Fibroblast of skin of left quadriceps (primary cell): ENCODE measurements at places on chromosomes 16 and 17.

GRCh38 chr17:34820248-34820801 is 140.9 kb downstream of the CCT6B start:
- DNase-seq = no peak

DNA sequence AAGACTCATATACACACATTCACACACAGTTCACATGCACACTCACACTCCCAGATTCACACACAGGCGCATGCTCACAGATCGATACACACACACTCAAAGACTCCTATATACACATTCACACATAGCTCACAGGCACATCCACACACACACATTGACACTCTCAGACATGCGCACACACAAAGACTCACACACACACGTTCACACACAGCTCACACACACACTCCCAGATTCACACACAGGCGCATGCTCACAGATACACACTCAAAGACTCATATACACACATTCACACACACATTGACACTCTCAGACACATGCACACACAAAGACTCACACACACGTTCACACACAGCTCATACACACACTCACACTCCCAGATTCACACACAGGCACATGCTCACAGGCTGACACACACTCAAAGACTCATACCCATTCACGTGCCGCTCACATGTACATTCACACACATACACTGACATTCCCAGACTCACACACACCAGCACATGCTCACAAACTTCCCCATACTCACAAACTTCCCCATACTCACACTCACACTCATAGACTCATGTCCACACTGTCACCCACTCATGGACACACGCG is 25.6 kb upstream of the KRT17 start:
- no peak for DNase-seq

GRCh38 chr16:19677402-19677801 is 40.6 kb downstream of the KNOP1 start:
- DNase-seq = no peak

GRCh38 chr17:27471321-27472269 is 15.3 kb downstream of the KSR1 start:
- DNase-seq = no peak

DNA sequence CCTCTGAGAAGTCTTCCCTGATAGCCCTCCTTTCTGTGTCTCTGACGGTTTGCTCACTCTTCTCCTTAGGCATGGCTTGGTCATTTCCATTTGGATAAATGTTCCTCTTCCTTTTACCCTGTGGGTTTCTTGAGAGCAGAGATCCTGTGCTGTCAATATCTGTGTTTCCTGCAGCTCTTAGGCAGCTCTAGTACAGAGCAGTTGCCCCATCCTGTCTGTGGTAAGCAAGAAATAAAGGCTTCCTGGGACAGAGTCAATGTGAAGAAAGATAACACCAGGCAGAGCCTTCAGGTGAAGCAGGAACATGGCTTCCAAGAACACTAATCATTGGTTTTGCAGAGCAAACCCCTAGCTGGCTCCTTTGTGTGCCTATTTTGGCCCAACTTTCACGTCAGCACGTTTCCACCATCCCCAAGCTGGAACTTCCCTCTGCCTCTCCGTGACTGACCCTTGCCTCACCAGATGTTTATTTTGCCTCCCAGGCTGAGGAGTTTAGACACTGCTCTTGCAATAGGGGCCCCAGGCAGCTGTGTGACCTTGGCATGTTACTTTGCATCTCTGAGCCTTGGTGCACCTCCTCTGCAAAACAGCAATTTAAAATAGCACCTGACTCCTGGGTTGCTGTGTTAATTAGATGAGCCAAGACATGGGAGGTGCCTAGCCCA is 49.6 kb upstream of the SIAH1 start:
- DNase-seq = no peak

- no peak for DNase-seq
Measured at GRCh38 chr17:32298298-32298697, 32.7 kb downstream of the RHBDL3 start.

- DNase-seq = no peak
Measured at GRCh38 chr17:30332057-30332542, 1.8 kb downstream of the TMIGD1 start.

GRCh38 chr16:23323224-23324030 is 21.3 kb downstream of the SCNN1B start:
- DNase-seq = no peak

GRCh38 chr16:51131619-51132018 is 19.5 kb downstream of the SALL1 start:
- no peak for DNase-seq

DNA sequence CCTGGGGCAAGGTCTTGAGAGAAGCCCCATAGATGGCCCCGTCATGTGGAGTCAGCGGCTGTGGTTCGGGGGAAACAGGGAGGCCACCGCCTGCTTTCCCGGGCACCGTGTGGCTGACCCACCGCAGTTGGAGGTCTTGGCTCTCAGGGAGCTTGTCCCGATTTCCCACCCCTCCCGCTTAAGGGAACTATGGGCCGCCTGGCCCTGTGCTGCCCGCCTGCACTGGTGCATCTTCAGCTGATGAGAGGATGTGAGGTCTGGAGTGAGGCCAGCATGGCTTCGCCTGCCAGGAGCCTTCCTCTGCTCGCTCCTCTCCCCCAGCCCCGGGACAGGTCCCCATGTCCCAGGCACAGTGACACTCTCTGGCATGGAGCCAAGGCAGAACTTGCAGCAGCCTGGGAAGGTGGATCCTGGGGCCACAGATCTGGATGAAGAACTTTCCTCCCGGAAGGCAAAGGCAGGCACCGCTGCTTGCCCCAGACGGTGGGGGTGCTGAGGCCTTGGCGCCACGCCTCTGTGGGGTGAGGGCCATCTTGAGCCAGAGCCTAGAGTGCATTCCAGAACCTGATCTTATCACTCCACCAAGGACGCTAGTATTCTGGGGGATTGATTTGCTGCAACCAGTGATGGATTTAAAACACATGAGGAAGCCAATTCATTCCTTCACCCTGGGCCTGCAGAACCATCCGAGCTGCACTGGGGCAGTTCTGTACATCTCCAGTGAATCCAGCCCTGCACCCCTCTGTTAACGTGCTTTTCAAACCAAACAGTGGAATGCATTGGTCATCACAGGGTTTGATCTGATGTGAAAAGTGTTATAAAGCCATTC is 178.6 kb upstream of the TNRC6C start:
- DNase-seq = no peak

GRCh38 chr16:67539691-67540635 is 11.3 kb downstream of the RIPOR1 start:
- no peak for DNase-seq

GRCh38 chr16:83808573-83809014 is 816 bp downstream of the HSBP1 start:
- DNase-seq = no peak

DNA sequence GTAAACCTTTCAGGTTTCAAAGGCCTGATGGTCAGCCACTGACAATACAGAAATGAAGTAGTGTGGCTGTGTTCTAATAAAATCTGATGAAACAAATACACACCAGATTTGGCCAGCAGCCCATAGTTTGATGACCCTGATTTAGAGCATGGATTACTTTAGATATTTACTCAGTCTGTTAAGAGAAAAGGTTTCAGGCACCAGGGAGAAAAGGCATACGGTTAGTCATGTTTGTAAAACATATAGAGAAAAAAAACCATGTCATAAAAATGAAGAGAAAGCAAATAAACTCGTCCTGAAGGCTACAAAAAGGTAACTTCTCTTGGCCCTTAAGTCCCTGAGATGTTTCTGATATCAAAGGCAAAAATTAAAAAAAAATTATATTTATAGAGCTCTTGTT is 112.1 kb downstream of the ADAMTS18 start:
- no peak for DNase-seq

DNA sequence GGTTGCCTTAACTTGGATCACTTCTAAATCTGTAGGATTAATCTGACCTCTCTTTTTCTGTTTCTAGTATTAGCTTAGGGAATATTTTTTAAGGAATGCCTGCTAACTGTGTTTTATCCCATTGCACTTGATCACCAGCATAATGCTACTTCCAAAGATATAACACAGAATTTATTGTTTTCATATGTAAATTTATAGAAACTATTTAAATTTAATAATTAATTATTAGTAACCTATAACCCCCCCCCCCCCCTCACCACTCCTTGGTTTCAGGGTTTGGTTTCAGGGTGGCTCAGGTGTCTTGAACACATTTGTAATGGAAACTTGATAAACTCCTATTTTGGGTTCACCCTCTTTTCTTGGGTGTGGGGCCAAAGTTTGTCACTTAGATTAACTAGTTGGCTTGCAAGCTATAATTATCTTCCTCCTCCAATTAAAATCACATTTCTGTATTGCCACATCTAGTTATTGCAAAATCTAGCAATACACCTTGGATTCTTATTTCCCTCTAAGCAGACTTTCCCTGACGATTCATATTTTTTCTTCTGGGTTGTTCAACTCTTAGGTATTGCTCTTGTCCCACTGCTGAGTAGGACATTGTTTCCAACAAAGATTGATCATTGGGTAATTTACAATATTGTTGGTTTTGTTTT is 18.3 kb downstream of the KRT12 start:
- no peak for DNase-seq

DNA sequence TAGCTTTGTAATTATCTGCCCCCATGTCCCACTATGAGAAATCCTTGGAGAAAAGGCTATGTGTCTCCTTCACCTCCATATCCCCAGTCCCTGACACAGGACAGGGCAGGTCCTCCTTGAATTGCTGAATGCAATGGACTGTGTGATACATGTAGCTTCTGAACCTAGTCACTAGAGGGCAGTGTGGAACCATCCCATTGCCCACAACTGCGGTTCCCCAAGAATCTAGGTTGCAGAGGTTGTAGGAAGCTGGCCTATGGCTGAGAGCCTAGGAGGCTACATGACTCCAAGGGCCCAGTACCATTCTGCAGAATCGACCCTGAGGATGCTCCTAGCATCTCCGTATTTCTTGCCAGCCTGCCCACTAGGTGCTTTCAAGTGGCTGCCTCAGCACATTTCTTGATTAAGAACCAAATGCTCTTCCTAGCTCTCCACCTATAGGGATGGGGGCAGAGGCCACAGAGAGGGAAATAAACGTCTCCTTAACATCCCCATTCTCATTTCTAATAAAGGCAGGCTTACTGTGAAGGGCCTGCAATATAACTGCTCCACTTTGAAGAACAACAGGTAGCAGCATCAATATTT is 394.0 kb downstream of the CA10 start:
- peak; percentile 24 for DNase-seq

- no peak for DNase-seq
Measured at GRCh38 chr17:80384078-80384960, 30.6 kb upstream of the ENDOV start.

GRCh38 chr16:67150833-67151396 is at the start of gene B3GNT9:
B3GNT9 (minus strand) TSS chr16:67150998; CDS start chr16:67150485, 513 bp downstream.
- no peak for DNase-seq

GRCh38 chr16:15509593-15510535 is 75.5 kb downstream of the BMERB1 start:
- DNase-seq = peak; percentile 85
